CD4-positive, CD25-positive, alpha-beta regulatory T cell (primary cell): ENCODE measurements at places on chromosomes 3 and 15. TPM values are rescaled to one million over a fixed set of nuclear protein-coding genes. Genes with fewer than 3 reads are reported as not detected.

The HAPLN3 gene
- 108 TPM for polyA plus RNA-seq

The SLC24A5 gene
- polyA plus RNA-seq: not detected

The GUCA1C gene
- polyA plus RNA-seq: not detected

The PIK3R4 gene
- polyA plus RNA-seq: 30.1 TPM

The TNIK gene
- 14.7 TPM for polyA plus RNA-seq

- H3K27me3 ChIP-seq: peaks cover 25% of the 10 kb centered on the region
- no peaks in the 10 kb centered on the region for H3K36me3 ChIP-seq
- H3K4me3 ChIP-seq: no peak overlapping the region
- H3K27ac ChIP-seq: no peak overlapping the region
- no peaks in the 10 kb centered on the region for H3K4me1 ChIP-seq
Measured at GRCh38 chr15:82799183-82799841, 6.6 kb downstream of the FSD2 start.

GRCh38 chr3:52046186-52046901 lies 10.0 kb downstream of the DUSP7 start:
- no peak overlapping the region for H3K4me3 ChIP-seq
- peaks cover 26% of the 10 kb centered on the region for H3K4me1 ChIP-seq
- no peak for DNase-seq
- peaks cover 31% of the 10 kb centered on the region for H3K36me3 ChIP-seq

- H3K27me3 ChIP-seq: no peaks in the 10 kb centered on the region
- H3K4me3 ChIP-seq: no peak overlapping the region
- no peak for DNase-seq
- H3K4me1 ChIP-seq: no peaks in the 10 kb centered on the region
- H3K27ac ChIP-seq: no peak overlapping the region
- H3K36me3 ChIP-seq: no peaks in the 10 kb centered on the region
Measured at GRCh38 chr15:87527416-87527815, 729.1 kb downstream of the NTRK3 start.

DNA sequence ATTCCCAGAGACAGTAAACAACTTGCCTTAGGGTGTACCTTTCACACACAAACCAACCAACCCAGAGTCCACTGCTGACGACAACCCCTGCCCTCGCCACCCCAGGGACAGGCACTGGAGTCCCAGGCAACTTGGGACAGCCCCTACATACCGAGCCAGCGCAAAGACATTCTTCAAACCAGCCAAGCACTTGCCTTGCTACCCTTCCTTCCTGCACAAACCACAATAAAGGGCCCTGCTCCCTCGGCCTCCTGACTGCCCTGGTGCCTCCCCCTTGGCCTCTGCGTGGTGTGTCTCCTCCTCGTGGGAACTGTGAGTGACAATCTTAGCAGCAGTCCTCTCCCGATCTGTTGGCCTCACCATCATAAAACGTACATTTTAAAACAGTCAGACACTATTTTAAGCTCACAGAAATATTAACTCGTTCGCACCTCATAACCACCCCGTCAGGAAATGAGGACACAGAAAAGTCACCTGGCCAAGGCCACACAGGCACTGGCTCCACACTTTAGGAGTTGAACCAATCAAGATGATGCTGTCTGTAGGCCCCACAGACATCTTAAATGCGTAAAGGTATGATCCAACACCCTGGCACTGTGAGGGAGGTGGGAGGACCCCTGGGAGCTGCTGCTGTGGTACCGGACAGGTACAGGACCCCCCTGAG lies 113.8 kb downstream of the ADCY5 start:
- H3K27ac ChIP-seq: no peak overlapping the region
- H3K4me3 ChIP-seq: no peak overlapping the region
- no peak for DNase-seq
- peaks cover 4% of the 10 kb centered on the region for H3K4me1 ChIP-seq
- no peaks in the 10 kb centered on the region for H3K36me3 ChIP-seq

DNA sequence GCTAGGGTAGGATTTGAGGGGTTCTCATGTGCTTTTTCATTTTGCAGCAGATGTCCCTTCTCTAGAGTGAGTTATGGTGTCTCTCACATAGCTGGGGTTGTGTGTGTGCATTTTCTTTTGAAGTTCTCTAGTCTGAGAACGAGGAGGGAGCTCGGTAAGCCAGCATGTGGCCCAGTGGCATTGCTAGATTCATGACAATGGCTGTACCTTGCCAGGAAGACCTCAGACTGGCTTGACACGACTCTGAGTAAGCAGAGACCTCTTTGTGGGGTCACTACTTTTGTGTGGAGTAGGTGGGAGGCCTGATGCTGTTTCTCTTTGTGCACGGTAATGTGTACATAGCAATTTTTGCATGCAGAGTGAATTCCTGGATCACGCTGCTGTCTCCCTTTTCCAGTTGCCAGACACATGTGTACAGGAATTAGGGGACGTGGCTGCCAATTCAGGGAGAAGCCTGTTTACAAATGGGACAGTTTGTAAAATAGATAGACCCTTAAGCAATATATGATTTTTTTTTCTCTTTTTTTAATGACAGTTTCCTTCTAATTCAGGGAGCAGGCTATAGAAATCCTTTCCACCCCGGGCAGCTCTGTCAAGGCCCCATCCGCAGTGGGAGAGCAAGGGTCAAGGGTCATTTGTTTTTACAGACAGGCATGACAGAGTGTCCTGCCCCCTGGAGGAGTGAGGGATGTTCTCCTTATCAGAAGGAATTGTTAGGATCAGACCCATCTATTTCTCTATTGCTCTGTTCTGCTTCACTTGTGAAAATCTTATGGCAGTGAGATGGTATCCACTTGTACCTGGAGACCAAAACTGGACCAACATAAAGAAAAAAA lies 4.6 kb downstream of the CACNA1D start:
- no peak for DNase-seq
- H3K4me1 ChIP-seq: peaks cover 2% of the 10 kb centered on the region
- no peak overlapping the region for H3K4me3 ChIP-seq
- H3K27ac ChIP-seq: no peak overlapping the region
- H3K27me3 ChIP-seq: peaks cover 25% of the 10 kb centered on the region

GRCh38 chr15:81265944-81266775 lies 57.8 kb downstream of the STARD5 start:
- H3K27ac ChIP-seq: no peak overlapping the region
- peaks cover 12% of the 10 kb centered on the region for H3K4me1 ChIP-seq
- peak overlapping the region; percentile 73 for H3K4me3 ChIP-seq
- DNase-seq: peak; percentile 90
- no peaks in the 10 kb centered on the region for H3K27me3 ChIP-seq

DNA sequence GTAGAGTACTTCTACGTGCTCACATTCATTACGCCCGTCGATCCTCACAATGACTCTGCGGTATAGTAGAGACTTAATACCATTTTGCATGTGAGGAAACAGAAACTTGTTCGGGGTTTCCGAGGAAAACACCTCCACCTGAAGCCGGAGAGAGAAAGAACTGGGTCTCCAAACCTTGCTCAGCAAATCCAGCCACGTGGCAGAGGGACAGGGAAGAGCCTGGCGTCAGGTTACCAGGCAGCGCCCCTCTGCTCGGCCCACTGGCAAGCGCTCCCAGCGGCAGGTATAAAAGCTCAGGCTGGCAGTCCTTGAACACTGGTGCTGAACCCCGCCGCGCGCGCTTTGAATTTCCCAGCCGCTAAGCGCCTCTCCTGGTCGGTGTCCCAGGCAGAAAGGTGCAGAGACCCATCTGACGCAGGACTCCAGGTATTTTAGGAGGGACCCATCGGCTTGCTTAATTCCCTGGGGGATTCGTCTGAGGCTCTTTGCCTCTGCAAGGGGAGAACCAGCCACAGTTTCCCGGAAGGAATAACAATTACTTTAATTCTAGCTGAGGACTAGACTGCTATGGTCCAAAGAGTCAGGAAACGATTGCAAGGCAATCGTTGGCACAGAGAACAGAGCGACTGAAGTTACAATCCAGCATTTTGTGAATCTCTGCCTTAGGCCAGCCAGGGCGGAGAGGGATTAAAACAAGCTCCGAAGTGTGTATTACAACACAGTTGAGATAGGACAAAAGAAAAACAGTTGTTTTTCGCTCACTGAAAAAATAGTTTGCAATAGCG lies at the start of gene C2CD4A:
TSS of gene C2CD4A (plus strand) at position 315 of the 785 bp plus-strand sequence. CDS start 637 bp downstream, outside the sequence.
- peak within 1 kb of the TSS; percentile 89 for H3K4me3 ChIP-seq
- no peak within 1 kb of the TSS for H3K27ac ChIP-seq
- DNase-seq: peak; percentile 50

DNA sequence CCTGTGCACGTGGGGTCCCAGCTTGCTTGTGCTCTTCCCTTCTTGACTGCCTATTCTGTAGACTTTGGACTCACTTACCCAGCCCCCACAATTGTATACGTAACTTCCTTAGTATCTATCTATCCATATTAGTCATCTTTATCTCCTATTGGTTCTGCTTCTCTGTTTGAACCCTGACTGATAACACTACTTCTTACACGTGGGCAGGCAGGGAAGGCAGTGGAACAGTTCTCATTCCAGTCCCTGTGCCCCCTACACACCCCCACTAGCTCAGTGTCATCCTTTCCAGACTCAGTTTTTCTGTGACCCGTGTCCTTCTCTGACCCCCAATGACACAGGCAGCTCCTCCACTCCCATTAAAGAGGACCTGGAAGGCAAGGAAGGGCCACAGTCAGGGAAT lies 74.2 kb upstream of the FBN1 start:
- H3K4me1 ChIP-seq: no peaks in the 10 kb centered on the region
- H3K36me3 ChIP-seq: no peaks in the 10 kb centered on the region
- no peak overlapping the region for H3K27ac ChIP-seq
- no peak overlapping the region for H3K4me3 ChIP-seq

GRCh38 chr3:121601212-121601812 lies 8.1 kb downstream of the FBXO40 start:
- H3K4me3 ChIP-seq: no peak overlapping the region
- H3K27ac ChIP-seq: no peak overlapping the region
- no peak for DNase-seq
- H3K36me3 ChIP-seq: no peaks in the 10 kb centered on the region

DNA sequence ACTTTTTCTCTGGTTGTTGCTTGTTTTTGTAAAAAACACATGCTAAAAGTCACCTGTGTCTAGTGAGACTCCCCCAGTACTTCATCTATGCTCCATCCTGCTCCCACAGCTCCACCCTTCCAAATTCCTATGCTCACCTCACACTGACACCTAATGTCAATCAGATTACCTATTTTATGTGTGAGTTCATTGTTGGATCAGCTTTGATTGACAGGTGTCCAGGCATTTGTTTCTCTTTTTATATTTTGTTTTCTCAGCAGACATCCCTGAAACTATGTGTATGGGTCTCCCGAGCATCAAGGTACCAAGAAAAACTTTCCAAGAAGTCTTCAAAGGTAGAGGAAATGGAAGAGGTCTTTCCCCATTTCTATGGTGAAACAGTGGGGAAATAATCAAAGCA lies 13.4 kb downstream of the RFTN1 start:
- no peak for DNase-seq
- H3K27ac ChIP-seq: no peak overlapping the region
- H3K27me3 ChIP-seq: no peaks in the 10 kb centered on the region
- H3K4me1 ChIP-seq: peaks cover 52% of the 10 kb centered on the region
- H3K36me3 ChIP-seq: peaks cover 21% of the 10 kb centered on the region
- H3K4me3 ChIP-seq: no peak overlapping the region
